GM12878 (cell line): ENCODE measurements at places on chromosomes 2 and 18.
A peak's percentile ranks its signal among the peaks of the same experiment; 100 is the strongest.

DNA sequence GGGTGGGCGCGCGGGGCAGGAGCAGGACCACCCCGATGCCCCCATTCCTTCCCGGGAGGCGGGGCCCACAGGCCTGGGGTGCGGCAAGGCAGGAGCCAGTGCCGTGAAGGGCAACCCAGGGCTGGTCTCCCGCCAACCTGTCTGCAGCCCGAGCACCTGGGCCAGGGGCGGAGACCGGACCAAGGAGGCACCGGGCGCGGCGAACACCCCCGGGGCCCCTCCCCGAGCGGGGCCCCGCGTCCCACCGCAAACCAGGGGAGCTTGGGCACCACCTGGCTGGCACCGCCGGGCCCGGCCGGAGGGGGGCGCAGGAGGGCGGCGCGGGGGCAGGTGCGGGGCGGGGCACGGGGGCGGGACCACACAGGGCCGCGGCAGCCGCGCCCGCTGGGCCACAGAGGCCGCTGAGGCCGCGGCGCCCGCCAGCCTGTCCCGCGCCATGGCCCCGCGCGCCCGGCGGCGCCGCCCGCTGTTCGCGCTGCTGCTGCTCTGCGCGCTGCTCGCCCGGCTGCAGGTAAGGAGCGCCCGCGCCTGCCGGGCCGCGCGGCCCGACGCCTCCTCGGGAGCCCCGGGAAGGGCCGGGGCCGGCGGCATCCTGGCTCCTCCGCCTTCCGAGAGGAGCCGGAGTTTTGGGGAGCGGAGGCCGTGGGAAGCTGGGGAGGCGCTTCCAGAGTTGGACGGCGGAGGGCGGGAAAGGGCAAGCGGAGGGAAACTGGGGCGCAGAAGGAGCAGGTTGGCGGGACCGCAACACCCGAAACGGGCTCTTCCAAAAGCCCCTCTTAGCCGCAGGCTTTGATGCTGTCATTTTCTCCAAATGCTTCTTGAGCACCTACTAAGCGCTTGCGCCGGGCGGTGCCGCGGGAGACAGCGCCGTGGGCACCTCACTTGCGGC, at the start of gene TNFRSF11A:
TNFRSF11A (plus strand) TSS at position 394 of the 889 bp plus-strand sequence; CDS start at position 437, 43 bp downstream.
- DNase-seq = no peak

GRCh38 chr2:8579485-8580085, 102.3 kb upstream of the ID2 start:
- no peak for DNase-seq

GRCh38 chr2:112881217-112881985, 29.6 kb upstream of the IL37 start:
- DNase-seq = peak; percentile 58

DNA sequence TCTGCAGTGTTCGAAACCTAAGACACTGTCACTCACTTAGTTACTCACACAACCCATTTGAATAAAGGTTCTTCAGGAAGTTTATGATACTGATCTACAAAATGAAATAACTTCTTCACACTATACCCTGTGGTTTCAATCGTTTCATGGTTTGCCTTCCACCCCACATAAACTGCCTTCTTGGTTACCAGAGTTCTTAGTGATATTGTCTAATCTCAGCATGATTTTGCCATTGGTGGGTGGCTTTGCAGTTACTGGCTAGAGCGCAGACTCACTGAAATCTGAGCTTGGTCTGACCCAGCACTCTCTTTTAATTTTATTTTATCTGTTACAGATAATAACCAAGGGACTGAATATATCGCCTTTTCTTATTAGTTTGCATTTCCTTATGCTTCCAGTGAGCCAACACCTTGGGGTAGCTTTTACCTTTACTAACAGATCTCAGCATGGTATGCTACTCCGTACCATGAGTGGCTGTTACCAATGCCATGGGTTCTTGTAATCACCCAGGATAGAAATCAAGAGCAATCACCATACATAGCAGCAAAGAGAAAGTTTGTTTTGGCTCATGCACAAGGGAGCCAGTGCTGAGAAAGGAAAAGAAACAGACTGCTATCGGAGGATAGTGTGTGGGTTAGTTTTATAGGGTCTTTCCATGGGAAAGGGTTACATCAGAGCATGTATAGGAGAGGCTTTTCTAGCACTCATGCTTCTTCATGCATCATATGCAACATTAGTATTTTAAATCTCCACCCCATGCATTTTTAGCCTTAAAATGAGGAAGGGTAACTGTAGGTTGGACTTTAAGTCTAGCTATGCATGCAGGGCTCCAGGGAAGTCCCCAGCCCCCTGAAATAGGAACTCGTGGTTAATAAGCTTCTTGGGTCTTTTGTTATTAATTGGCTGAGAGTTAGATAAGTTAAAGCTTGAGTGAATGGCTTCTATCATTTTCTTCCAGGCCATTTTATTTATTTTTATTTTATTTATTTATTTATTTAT, 33.3 kb downstream of the ANXA4 start:
- no peak for DNase-seq

DNA sequence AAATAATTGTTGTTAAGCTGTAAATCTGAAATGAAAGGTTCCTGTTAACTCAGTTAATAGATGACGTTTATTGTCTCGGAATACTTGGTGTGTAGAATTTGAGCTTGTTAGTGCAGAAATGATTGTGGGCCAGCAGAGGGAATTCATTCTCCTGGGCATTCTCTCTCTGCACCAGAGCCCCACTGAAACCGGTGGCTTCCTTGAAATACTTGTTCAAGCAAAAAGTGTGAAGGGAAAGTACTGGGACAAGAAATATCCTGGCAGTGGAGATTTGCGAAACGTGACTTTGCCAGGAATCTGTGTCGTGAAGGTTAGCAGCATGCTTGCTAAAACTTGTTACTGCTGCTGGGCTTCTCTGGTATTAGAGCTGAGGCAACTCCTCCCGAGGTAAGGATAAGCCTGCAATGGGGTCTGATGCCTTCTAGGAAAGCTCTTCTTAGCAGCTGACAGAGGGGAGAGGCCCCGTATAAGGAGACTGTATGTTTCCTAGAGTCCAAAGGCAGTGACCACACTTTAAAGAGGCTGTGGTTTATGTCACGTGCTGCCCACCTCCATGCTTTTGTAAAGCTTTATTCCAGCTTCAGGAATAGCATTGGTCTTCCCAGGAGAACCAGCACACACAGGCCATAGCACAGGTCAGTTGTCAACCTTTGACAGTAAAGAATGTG, 2.0 kb downstream of the ITGA6 start:
- no peak for DNase-seq

GRCh38 chr2:2472881-2473280, 141.8 kb upstream of the MYT1L start:
- no peak for DNase-seq

GRCh38 chr2:154623819-154624218, 74.7 kb upstream of the KCNJ3 start:
- no peak for DNase-seq

DNA sequence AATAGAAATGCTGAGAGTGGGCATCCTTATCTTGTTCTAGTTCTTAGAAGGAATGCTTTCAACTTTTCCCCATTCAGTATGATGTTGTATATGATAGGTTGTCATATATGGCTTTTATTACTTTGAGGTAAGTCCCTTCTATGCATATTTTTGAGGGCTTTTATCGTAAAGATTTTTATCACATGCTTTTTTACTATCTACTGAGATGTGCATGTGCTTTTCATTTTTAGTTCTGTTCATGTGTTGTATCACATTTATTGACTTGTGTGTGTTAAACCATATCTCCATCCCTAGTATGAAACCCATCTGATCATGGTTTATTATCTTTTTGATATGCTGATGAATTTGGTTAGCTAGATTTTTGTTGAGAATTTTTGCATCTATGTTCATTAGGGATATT, 1008.8 kb downstream of the CNTNAP5 start:
- no peak for DNase-seq

GRCh38 chr2:65666156-65666725, 233.8 kb upstream of the SPRED2 start:
- peak; percentile 54 for DNase-seq

- DNase-seq = no peak
These were observed 60.9 kb downstream of the RFTN2 start for GRCh38 chr2:197614532-197614931.

DNA sequence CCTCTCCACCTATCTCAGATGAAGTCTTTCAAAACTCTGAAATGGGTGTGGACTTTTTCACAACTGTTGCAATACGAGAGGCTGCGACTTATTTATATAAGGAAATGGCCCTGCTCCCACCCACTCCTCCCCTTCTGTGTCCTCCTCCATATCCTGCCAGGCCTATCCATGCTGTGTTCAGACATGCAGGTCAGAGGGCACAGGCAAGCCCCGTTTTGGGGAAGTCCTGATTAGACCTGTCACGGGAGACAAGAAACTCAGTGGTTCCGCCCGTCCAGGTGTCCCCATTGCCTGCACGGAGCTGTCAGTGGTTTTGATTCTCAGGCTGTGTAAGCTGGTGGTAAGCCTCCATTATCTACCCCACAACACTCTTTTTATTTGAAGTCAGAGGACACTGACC, 99.6 kb upstream of the MGAT5 start:
- DNase-seq = peak; percentile 36

DNA sequence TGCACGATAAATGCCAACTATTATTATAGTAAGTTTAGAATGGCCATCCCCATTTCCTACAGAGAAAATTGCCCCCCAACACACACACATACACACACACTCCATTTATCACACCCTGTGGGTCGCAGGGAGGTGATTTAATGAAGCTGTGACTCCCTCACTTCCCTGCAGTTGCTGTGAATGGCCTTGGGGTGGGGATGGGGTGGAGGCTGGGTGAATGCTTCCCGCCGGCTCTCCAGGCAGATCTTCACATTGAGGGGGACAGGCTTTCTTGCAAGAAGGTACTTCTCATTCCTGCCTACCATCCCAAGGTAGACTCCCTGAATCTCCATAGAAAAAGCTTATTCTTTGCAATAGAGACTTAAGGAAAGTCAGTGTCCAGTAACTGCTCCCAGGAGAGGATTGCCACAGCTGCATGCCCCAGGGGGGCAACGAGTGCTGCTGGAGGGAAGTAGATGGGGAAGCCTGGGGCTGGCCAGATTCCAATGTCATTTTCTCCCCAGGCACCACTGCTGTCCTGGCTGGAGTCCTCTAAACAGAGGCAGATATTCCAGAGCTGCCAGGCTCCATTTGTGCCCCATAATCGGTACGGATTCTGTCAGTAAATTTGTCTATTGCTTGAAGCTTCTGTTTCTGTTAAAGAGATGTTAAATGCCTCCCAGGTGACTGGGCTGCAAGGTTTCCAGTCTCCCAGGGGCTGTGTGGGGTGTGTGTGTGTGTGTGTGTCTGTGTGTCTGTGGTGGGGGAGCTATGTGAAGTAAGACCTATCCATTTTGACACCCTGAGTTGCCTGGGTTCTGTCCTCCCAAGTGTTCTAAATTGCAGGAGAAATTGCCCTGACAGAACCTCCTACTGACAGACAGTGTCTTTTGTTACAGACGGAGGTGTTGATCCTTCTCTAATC, 265.5 kb downstream of the SRBD1 start:
- no peak for DNase-seq

DNA sequence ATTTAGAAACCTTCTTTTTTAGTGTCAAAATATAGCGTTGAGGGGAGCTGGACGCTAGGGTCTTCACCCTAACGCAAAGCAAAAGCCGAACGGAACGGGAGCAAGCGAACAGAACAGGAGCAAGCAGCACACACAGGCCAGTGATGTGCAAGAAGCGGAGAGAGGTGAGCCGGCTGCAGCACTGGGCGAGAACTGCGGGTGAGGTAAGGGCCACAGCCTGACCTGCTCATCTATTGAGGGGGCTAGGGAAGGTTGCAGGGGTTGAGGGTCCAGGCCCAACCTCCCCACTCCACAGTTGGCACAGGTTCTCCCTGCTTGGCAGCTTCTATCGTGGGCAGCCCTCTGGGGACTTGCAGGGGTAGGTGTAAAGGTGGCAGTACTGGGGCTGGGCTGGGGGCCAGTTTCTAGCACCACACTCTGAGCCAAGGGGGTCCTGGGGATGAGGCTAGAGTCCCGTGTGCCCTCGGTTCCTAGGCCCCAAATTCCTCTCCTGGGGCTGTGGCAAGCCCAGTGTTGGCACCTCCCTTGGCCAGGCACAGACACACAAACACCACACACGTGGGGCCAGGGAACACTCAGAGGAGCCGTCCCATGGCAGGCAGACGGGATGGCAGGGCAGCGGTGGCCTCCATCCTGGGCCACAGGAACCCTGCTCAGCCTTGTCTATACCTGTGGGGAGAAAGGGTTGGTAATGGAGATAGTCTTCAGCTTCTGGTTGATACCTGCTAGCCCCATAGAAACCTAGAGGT, 1.2 kb upstream of the ABCB6 start:
- DNase-seq = no peak

DNA sequence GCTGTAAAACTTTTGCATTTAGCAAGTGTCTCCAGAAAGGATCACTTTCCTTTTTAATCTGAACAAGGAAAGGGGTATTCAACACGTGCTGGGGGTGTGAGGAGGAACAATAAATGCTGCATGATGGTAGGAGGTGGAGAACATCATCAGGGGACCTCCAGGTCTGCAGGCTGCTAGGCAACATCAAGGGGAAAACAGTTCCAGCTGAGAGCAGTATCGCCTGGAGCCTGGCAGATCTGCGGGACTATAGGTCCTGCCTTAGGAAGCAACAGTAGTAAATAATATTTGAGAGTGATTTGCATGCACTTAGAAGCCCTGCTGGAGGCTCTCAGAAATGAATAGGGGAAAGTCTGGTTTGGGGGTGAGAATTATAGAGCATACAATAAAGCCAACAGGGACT, 175.6 kb downstream of the SUCLG1 start:
- DNase-seq = no peak

DNA sequence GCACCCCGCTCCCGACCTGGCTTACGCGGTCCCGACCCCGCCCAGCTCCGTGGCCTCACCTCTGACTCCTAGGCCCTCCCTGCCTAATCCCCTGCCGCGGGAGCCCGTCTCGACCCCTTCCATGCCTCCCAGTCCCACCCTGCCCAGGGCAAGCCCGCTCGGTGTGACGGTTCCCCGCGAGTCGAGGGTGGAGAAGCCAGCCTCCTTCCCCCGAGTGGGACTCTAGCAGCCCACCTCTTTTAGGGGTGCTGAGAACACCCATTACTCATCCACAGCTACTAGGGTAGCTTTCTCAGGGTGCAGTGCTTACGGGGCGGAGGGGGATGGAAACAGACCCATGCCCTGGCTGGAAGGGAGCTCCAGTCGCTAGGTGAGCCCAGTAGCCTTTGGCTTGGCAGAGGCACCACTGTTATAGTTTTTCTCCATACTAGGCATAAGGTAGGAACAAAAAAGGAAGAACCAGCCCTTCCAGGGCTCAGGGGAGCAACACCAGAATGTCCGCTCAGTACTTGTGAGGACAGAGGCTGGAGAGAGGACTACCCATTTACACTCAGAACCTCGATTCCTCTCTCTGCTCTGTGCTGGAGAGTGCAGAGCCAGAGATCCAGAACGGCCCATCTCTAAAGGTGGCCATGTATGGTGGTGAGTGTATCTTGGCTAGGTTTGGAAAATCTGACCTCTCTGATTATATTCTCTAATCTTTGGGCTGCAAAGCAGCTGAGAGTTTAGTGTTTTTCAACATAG, 606 bp downstream of the AGBL5 start:
- DNase-seq = no peak

DNA sequence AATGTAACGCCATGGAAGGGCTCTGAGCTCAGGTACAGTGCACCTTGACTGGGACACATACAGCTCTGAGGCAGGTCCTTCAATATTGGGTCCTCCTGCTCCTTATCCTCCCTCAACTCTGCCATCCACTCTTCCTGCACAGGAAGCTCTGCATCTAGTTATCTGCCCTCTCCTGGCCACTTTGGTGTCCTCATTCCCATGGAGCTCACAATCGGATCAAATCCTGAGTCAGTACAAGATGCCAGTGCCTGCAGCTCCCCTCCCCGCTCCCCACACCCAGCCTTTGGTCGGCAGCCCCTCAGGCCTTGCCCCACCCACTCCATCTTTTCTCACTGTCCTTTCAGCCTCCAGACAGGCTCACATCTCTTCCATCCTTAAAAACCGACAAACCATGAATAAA, 58.0 kb downstream of the LRRFIP1 start:
- no peak for DNase-seq

GRCh38 chr2:99066075-99066958, 75.2 kb upstream of the C2orf15 start:
- DNase-seq = peak; percentile 64
